Caco-2 (cell line): ENCODE measurements at places on chromosomes 4 and X.
A peak's percentile ranks its signal among the peaks of the same experiment; 100 is the strongest.

DNA sequence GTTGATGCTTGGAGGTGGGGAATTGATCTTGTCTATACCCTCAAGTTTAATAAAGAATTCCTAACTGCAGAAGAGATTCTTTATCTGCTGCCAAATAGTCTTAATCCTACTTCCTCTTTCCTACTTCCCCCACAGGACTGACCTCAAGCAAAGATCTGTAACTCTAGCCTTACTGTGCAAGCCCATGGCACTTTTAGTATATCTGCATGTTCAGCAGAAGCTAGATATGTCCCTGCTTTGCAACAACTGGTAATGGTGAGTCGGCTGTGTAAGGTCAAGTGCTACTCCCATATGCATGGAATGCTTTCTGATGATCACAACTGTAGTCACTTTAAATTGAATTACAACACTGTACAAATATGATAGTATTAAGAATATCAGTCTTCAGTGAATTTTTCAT is 26.3 kb upstream of the PDS5A start:
- H3K27ac ChIP-seq, result no peak overlapping the region
- H3K36me3 ChIP-seq, result no peaks in the 10 kb centered on the region
- H3K4me3 ChIP-seq, result no peak overlapping the region
- 0 out of 2 replicates have a peak, but pooled peaks cover under 1% of the 10 kb centered on the region for H3K4me1 ChIP-seq

DNA sequence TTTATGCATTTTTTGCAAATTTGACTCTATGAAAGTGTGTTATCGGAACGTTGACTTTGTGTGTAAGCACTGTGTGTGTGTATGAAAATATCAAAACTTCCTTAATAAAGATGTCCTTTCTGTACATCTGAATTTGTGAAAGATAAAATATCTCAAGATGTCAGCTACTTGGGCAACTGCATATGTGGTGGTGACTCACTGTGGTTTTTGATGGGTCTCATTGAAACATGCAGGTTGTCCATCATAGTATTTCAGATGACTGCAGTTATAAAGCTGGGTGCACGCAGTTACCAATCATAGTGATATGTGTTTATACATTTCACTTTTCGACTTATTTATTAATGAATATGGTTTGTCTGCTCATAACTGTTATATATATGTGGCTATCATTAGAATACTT is 19.7 kb upstream of the BBS12 start:
- H3K27me3 ChIP-seq, result no peaks in the 10 kb centered on the region
- no peak for DNase-seq
- H3K36me3 ChIP-seq, result no peaks in the 10 kb centered on the region
- no peak overlapping the region for H3K4me3 ChIP-seq
- H3K4me1 ChIP-seq, result no peaks in the 10 kb centered on the region

GRCh38 chr4:110994781-110995180 is 371.9 kb upstream of the PITX2 start:
- no peaks in the 10 kb centered on the region for H3K36me3 ChIP-seq
- no peaks in the 10 kb centered on the region for H3K27me3 ChIP-seq

- H3K4me1 ChIP-seq, result peaks cover 3% of the 10 kb centered on the region; the same call in 1 of the 2 replicates
- H3K4me3 ChIP-seq, result peak overlapping the region; percentile 79
- H3K36me3 ChIP-seq, result no peaks in the 10 kb centered on the region
- DNase-seq, result no peak
- H3K27me3 ChIP-seq, result no peaks in the 10 kb centered on the region
Observed at GRCh38 chrX:132023896-132024386, 839 bp downstream of the STK26 start.

GRCh38 chr4:76016393-76016792 is 6.9 kb downstream of the CXCL10 start:
- no peaks in the 10 kb centered on the region for H3K27me3 ChIP-seq
- H3K4me3 ChIP-seq, result no peak overlapping the region
- H3K4me1 ChIP-seq, result peaks cover 49% of the 10 kb centered on the region
- H3K27ac ChIP-seq, result peak overlapping the region; percentile 79
- DNase-seq, result peak; percentile 70

- no peak overlapping the region for H3K4me3 ChIP-seq
- H3K27me3 ChIP-seq, result no peaks in the 10 kb centered on the region
- H3K27ac ChIP-seq, result no peak overlapping the region
- H3K4me1 ChIP-seq, result no peaks in the 10 kb centered on the region
- no peaks in the 10 kb centered on the region for H3K36me3 ChIP-seq
- no peak for DNase-seq
Observed at GRCh38 chr4:177005674-177006230, 213.0 kb upstream of the VEGFC start.

DNA sequence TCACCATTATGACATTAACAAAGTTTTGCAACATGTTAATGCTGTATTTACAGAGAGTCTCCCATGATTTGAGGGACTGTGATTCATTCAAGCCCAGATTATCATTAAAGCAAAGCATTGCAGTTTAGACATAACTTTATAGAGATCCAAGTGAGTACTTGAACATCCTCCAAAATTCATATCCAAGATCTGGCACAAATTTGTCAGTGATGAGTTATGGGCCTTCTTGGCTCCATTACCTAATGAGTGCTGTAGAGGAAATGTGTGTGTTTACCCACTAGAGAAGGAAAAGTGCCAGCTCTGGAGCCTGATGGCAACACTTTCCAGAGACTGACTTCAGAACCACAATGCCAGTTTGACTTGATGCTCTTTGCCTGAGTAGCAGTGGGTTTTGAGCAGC is 432.3 kb downstream of the GALNTL6 start:
- H3K4me1 ChIP-seq, result no peaks in the 10 kb centered on the region
- H3K27me3 ChIP-seq, result no peaks in the 10 kb centered on the region
- H3K36me3 ChIP-seq, result no peaks in the 10 kb centered on the region
- H3K27ac ChIP-seq, result no peak overlapping the region

DNA sequence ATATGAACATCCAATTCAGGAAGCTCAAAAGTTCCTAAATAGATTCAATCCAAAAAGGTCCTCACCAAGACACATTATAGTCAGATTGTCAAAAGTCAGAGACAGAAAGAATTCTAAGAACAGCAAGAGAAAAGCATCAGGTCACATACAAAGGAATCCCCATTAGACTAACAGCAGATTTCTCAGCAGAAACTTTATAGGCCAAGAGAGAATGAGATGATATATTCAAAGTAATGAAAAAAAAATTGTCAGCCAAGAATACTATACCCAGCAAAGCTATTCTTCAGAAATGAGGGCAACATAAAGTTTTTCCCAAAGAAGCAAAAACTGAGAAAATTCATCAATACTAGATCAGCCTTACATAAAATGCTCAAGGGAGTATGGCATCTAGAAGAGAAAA is 106.6 kb upstream of the SH3RF1 start:
- no peaks in the 10 kb centered on the region for H3K4me1 ChIP-seq
- DNase-seq, result no peak
- no peak overlapping the region for H3K4me3 ChIP-seq
- no peak overlapping the region for H3K27ac ChIP-seq

DNA sequence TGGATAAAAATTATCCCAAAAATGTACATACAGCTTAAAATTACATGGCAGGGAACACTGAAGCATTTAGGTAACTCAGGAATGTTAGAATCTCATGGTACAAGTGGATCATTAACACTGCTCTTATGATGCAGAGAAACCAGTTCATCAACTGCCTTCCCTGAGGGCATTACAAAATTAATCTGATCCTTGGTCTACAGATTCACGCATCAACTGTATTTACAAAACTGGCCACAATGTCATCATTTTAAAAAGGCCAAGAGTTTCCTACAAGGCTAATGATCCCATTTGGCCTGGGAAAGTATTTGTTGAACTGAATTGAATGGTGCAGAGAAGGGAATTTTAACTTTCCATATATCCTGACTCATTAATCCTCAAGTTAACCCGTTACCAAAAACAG is 84.6 kb downstream of the TSPAN5 start:
- no peak overlapping the region for H3K27ac ChIP-seq
- no peak overlapping the region for H3K4me3 ChIP-seq
- H3K36me3 ChIP-seq, result no peaks in the 10 kb centered on the region; the same call in 1 of the 2 replicates
